ENCODE measurements at places on chromosomes 2 and 18. TPM values are rescaled to one million over a fixed set of nuclear protein-coding genes. Genes with fewer than 3 reads are reported as not detected.

Gene PPIL3
- total RNA-seq, result 57.7 TPM

Gene GALNT5
- 7.6 TPM for total RNA-seq

Gene RIT2
- 18.4 TPM for total RNA-seq

Gene KRTCAP3
- 0.72 TPM for total RNA-seq

Gene TUBA3D
- total RNA-seq, result 0.20 TPM

Gene NT5C1B
- not detected for total RNA-seq

Gene MDH1B
- 14.4 TPM for total RNA-seq

Gene RFX8
- 1.1 TPM for total RNA-seq

Gene CYP27A1
- 49.0 TPM for total RNA-seq

Gene PAIP2B
- total RNA-seq, result 42.3 TPM

Gene SLC4A5
- total RNA-seq, result 22.3 TPM

Gene UPP2
- 1.4 TPM for total RNA-seq

Gene OR6B2
- total RNA-seq, result not detected

Gene SLC40A1
- total RNA-seq, result 156 TPM

- no peak for DNase-seq
These were observed 697 bp upstream of the SPATS2L start for GRCh38 chr2:200305797-200306195.

GRCh38 chr18:39799006-39799405, 2156.0 kb upstream of the PIK3C3 start:
- DNase-seq, result no peak

DNA sequence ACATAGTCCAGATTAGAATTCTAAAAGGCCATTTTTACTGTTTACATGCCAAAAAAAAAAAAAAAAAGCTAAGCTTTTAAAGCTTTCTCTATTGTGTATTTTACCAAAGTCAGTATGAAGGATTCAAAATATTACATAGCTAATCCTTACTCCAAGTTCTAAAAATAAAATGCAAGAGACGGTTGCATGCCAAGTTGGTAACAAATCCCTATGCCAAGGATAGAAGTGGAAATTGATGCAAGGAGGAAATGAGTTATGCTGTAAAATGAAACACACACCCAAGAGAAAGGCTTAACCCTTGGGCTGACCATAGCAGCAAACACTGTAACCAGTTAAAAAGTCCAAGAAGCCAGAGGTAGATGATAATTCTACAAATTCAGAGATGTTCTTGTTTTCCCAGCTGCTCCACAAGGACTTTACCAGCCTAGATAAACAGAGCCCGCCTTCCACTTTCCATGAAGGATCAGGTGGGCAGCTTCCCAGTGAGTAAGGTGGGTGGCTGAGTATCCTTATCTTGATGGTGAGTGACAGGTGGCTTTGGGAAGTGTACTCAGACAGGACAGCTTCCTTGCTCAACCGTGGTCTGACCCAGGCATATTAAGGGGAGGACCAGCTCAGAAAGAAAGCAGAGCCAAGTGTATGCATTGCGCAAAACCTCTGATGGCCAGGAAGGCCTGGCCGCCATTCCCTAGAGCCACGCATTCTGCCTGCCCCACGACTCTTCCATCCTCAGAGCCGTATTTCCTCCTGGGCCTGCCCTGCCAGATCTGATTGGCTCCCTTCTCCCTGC, 34.4 kb downstream of the ATP8B1 start:
- no peak for DNase-seq

DNA sequence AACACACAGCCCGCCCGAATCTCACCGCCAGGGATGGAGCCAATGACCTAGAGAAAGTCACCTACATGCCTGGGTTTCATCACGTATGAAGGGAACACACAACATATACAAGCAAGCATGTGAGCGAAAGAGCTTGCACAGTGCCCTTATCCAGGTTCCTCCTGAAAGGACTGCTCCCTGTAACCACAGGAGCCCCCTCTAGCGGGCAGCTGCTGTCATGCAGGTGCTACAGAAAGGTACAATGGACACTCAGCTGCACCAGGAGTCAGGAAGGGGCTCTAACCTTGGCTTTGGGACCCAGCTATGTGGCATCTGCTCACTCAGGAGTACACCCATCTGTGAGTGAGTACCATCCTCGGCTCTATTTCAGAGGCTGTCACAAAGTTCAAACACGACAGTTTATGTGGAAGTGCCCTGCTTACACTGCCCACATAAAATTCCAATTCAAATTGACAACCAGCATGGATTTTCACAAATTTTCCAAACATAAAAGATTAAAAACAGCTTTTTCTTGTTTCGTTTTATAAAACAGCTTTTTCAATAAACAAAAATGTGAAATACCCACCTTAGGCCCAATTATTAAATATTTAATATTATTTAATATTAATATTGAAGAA, 3.5 kb downstream of the NDUFA10 start:
- DNase-seq, result peak; percentile 71

DNA sequence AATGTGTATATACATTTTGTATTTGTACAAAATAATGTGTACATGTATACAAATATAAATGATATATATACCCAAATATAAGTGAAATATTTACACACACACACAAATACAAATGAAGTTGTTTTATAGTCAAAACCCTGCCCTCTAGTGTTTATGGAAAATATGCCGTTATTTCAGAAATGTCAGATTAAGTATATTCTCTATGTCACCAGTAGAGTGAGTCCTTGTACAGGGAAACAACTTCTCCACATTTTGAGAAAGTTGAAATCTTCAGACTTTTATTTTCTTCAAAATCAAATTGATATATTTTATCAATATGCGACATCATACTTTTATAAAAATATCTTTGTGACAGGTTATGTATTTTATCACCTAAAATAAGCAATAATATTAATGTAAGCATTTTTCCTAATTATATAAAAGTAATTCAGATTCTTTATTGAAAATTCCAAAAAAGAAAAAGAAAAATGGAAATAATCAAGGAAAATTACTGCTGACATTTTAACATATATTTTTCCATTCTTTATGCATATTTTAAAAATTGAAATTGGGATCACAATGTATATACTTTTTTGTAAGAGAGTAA, 22.4 kb downstream of the ARL6IP6 start:
- no peak for DNase-seq

DNA sequence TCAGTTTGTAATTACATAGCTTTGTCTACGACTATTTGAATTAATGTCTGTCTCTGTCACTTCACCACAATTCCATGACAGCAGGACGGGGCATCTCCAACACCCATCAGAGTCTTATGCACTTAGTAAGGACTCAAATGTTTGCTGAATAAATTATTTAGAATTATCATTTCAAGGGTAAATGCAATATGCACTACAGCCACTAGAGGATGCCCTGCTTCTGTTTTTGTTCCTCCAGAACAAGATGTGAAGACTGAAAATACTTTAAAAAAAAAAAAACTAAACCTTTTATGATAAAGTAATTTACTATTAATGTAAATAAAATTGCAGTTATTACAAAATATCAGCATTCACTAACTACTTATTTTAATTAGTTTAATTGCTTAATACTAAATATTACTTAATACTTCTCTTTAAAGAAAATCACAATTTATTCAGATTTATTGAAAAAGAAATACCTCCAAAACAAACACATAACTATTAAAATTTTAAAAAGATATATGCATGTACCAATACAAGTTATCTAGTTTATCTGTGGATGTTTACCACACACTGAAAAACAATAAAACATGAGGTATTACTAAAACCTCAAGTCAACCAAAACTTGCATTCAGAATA, 3.2 kb downstream of the PIGN start:
- DNase-seq, result peak; percentile 35

- no peak for DNase-seq
These were observed 46.3 kb downstream of the ADCYAP1 start for GRCh38 chr18:950882-951495.

DNA sequence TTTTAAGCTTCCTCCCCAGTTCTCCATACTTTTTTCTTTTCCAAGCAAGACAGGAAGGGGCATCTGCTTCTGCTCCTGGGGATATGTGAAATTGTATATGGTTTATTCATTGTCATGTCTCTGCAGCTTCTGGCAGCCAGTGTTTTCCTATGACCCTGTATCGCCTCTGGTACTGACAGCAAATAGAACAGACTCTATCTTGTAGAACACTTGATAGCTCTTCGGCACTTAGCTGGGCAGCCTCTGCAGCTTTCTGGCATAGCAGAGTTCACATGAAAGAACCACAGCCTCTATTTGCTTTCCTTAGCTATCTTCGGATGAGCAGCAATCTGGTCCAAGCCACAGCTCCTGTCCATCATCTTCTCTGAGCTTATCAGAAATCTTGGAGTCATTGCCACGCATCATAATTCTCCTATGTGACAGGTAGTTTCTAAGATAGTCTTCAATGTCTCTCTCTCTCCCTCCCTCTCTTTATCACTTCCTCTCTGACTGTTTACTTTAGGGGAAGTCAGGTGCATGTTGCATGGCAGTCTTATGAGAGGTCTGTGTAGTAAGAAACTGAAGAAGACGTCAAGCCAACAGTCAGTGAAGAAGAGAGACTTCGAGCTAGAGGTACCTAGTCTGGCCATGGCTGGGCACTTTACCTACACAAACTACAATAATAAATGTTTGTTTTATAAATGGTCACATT, 627.7 kb upstream of the CDH2 start:
- DNase-seq, result no peak

DNA sequence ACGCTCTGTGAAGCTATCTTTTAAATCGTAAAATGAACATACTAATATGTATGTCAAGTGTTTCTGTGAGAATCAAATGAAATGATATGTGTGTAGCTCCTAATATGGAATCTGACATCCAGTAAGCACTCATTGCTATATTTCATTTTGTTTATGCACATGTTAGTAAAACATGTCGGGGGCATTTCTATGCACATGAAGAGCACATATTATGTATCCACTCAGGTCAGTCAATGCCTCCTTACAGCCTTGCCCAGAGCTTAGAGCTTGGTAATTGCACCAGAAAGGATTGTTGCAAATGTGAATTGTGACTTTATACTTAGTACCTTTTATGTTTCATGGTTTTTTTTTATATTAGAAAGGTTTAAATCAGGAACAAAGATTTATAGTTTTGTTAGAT, 463.7 kb upstream of the HNMT start:
- DNase-seq, result no peak

GRCh38 chr2:148067801-148068200, 46.9 kb downstream of the MBD5 start:
- no peak for DNase-seq

- DNase-seq, result no peak
These were observed 156.3 kb downstream of the UBR3 start for GRCh38 chr2:169983506-169983905.

- no peak for DNase-seq
These were observed 235.2 kb upstream of the LINC00305 start for GRCh38 chr18:64384101-64384500.

- DNase-seq, result no peak
These were observed 58.2 kb upstream of the HDAC4 start for GRCh38 chr2:239459056-239459455.

- no peak for DNase-seq
These were observed 95.5 kb upstream of the AGAP1 start for GRCh38 chr2:235398321-235398720.

GRCh38 chr2:149562324-149562723, 25.3 kb downstream of the MMADHC start:
- no peak for DNase-seq

- DNase-seq, result no peak
These were observed 40.9 kb downstream of the PDK1 start for GRCh38 chr2:172596776-172597175.

DNA sequence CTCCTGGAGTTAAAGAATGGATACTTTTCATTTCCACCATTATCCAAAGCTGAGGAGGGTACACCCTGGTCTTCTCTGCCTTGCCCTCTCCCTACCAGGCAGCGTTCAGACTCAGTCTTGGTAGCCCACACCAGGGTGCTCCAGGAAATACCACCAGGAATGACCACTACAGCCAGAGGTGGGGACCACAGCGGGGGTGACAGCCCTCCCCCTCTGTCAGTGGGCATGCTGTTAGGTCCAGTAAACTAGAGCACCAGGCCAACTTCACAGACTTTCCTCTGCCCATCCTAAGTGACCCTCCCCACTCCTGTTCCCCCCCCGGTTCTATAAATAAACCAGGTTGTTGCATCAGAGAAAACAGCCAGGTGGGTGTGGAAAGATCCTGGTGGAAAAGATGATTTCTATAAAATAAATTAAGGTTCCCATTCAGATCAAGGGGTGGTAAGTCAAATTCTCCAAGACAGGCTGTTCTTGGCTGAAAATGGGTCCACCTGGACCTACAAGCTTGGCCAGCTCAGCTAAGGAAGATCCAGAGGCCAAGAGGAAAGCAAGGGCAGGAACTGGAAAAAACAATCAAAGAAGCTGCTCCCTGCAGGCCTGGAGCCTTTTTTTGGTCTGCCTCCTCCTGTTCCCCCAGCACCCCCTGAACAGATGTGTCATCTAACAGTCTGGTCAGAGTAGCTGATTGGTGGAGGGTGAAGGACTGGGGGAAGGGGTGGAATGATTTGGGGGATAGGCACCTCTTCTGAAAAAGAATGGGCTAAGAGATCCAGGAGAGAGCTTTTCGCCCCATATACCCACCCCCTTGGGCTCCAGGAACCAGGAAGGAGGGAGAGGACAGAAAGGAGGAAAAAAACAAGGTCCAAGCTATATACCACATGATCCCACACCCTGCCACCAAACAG, 2.3 kb downstream of the RAB11FIP5 start:
- DNase-seq, result no peak
